ENCODE measurements at places on chromosomes 3 and 15. TPM values are rescaled to one million over a fixed set of nuclear protein-coding genes. Genes with fewer than 3 reads are reported as not detected.

Gene SIN3A
- 111 TPM for total RNA-seq

Gene NR1D2
- 4.1 TPM for total RNA-seq

Gene ZMYND10
- 2.4 TPM for total RNA-seq

Gene NGLY1
- total RNA-seq = 70.0 TPM

Gene GUCA1C
- not detected for total RNA-seq

Gene PLOD2
- 0.20 TPM for total RNA-seq

GRCh38 chr15:53869044-53869805 is 109.0 kb upstream of the UNC13C start:
- no peak for DNase-seq

DNA sequence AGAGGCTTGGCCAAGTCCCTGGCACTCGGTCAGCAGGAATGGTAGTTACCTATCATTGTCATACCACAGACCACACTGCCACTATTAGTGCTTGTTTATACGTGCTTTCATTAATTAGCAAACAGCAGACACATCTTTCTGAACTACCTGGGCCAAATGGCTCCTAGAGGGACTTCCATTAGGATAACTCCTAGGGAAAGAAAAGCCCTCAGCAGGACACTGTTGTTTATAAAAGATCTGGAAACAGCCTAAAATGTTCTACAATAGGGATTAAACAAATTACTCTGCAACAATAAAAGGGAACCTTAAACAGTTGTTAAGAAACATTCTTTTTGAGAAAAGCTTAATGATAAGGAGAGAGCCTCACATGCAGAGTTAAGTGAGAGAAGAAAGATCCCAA is 38.5 kb downstream of the ARHGEF3 start:
- DNase-seq = no peak

GRCh38 chr15:73956743-73957135 is 30.5 kb downstream of the LOXL1 start:
- DNase-seq = no peak

- no peak for DNase-seq
Observed at GRCh38 chr3:116716490-116716889, 6.9 kb downstream of the TUSC7 start.

DNA sequence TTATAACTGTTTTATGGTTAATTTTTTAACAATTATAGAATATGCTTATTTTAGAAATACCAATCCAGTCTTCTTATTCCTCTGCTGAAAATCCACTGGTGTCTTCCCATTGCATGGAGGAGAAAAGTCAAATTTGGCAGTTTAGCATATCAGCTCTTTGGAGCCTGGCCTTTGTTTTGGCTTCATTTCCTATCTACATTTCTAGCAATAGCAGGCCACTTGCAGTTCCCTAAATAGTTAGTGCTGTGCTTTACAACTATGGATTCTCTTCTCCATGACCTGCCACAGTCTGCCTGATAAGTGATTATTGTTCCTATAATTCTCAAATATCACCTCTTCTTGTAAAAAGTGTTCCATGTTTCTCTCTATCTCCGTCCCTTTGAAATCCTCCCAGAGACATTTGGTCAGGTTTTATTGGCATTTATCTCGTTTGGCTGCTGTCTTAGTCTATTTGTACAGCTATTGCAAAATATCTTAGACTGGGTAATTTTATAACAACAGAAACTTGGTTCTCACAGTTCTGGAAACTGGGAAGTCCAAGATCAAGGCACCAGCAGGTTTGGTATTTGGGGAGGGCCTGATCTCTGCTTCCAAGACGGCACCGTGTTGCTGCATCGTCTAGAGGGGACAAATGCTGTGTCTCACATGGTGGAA is 8.2 kb upstream of the SEC22A start:
- no peak for DNase-seq

DNA sequence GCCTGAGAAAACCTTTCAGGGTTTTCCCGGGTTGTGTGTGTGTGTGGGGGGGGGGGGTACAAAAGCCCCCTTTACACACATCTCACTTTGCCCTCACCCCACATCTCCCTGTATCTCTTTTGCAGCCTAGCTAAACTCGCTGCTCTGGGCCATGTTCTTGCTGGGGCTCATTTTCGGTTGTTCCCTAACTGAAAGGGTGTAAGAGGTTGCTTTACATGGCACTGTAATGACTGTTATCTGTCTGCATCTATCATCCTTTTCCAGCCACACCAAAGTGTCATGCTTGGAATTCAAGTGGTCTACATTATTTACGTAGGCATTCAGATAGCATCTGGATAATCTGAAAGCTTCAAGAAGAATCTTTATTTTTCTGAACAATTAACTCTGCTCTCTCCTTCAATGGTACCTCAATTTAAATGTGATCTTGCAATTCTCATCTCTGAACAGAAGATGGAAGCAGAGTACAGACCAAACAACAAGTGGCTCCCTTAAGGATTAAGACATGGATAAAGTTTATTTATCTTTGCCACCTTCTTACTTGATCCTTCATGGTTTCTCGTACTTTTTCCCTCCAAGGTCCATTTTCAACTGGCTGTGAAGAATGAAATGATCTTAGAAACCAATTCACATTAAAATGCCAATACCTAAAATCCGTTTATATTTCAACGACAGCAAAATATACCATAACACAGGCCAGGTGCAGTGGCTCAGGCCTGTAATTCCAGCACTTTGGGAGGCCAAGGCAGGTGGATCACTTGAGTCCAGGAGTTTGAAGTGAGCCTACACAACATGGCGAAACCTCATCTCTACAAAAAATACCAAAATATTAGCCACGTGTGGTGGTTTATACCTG is 34.9 kb downstream of the DCLK3 start:
- DNase-seq = no peak

DNA sequence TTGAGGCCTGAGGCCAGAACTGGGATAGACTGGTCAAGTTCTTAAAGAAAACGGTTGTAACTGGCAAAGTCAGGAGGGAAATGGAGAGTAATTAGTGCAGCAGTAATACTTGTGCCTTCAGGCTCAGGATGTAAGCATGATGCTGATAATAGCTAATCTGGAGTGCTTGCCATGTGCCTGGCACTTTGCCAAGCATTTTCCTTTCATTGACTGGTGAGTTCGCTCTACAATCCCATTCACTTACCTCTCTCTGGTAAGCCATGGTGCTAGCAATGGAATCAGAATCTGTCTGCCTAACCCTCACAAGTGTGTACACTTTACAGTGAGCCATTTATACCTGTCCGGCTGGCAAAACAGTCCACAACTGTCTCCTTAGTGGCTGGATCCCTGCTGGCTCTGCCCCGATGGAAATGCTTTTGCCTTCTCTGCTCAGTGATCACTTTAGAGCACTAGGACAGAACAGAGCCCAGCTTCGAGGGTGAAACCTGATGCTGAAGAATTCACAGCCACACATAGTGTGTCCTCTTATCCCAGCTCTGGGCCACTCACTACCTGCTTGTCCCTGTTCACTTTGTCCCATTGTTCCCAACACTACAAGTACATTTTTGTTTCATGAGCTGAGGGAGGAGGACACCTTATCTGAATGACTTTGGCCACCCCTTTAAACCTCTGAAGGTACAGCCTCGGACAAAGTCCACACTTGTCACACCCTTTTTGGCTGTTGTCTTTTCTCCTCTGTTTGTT is 10.3 kb downstream of the CHP1 start:
- DNase-seq = no peak

DNA sequence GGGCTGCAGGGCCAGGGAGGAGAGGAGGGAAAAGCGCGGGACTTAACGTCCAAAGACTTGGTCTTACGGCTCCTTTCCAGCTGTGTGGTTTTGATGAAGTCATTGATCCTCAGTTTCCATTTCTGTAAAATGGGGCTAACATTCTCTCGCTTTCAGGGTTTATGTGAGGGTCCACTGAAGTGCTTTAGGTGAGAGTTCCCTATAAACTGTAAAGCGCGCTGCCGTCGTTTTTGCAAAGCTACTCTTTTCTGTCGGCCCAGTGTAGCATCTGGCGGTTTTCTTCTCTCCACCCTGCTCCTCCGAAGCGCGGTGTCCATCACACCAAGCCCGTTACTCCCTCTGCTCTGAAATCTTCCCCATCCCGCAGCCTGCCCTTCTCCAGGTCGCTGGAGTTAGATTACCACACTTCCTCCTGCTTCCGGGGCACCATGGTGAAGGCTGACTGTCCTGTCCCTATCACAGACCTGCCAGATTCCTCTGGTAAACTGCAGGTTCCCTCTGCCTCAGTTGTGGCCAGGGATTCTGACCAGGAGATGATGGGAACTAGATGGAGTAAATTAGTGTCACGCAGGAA is 702 bp upstream of the DNAJC17 start:
- no peak for DNase-seq

DNA sequence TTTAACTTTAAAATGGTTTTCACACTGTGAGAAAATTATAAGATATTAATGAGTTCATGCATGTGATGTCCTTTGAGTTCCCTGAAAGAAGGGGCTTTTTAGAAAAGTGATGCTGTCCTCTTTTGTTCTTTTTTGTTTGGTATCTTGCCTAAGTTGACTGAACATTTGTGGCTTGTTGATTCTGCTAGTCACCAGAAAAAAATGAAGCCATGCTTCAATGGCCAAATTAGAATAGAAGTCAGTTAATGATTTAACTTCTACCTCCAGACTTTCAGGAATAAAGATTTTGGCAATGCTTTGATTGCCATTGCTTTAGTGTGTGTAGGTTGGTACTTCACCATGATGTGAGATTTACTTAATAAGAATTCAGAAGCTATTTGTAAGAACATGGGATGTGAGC is 260.6 kb upstream of the NECTIN3 start:
- DNase-seq = no peak

GRCh38 chr3:161602475-161602874 is 105.9 kb downstream of the OTOL1 start:
- no peak for DNase-seq

DNA sequence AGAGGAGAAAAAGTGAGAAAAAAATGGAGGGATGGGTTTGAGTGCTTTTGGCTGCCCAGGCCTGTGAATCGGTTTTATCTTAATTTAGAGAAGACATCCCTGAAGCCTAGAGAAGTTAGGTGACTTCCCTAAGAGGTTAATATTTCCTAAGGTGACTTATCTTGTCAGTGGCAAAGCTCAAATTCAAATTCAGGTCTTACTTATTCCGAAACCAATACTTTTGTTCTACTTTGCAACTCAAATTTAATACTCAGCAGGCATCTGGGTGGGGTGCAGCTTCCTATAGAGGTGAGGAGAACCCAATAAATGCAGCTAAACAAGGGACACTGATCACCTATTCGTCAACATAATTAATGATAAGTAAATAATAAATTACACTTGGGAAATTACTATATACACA is 54.9 kb upstream of the MYRIP start:
- no peak for DNase-seq

DNA sequence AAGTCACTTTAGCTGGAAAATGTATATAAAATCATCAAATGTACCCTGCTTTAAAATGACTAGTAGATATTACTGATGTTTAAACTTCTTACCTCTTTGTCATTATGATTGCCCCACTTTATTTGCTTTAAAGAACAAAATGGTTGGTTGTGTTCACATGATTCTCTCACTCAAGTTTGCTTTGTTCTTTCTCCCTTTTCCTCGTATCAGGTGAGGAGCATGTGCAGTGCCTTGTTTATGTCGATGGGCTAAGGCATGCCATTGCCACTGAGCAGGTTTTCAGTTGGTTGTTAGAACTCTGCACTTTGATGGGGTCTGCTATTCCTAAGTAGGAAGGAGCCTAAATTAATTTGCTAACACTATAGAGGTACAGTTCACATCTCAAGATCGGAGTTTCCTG is 5.3 kb downstream of the MAP2K5 start:
- no peak for DNase-seq

DNA sequence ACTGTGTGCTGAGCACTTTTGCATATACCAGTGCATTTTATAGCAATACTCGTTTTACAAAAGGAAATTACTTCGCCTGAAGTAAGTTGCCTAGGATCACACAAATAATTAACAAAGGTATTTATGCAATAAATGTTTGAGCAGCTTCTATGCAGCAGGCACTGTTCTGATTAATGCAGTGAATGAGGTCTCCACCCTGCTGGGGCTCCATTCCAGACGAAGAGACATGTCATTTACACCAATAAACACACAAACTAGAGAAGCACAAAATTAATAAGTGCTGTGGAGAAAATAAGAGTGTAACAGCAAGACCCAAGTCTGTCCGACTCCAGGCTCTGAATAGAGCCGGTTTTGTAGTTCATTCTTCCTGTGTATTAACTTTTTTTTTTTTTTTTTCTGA is 17.5 kb downstream of the NOX5 start:
- DNase-seq = no peak

- no peak for DNase-seq
Observed at GRCh38 chr3:144626835-144627234, 655.2 kb downstream of the DIPK2A start.

- no peak for DNase-seq
Observed at GRCh38 chr3:129994883-129995559, 20.5 kb downstream of the TRH start.

GRCh38 chr3:38232701-38233100 is 32.9 kb upstream of the SLC22A13 start:
- no peak for DNase-seq

DNA sequence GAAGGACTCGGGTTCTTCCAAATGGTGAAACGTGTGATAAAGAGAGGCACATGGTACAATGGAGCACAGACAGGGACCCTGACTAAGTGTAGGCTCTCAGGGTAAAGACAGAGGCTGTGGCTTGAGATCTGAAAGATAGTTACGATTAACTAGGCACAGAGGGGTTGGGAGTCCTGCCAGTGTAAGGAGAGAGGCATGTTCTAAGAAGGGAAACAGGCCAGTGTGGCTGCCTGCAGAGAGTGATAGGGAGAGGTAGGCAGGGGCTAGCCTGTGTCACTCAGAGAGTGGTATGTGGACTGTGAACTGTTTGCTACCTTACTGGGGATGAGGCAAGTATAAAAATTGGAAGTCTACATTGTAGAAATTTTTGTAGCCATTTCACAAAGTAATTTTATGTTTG is 109.5 kb downstream of the PEX5L start:
- no peak for DNase-seq

GRCh38 chr3:44795197-44795596 is 33.6 kb downstream of the KIF15 start:
- DNase-seq = no peak

- DNase-seq = peak; percentile 75
Observed at GRCh38 chr15:66472176-66472999, 25.2 kb downstream of the SNAPC5 start.

GRCh38 chr15:31483053-31483985 is 156.7 kb downstream of the KLF13 start:
- peak; percentile 79 for DNase-seq

DNA sequence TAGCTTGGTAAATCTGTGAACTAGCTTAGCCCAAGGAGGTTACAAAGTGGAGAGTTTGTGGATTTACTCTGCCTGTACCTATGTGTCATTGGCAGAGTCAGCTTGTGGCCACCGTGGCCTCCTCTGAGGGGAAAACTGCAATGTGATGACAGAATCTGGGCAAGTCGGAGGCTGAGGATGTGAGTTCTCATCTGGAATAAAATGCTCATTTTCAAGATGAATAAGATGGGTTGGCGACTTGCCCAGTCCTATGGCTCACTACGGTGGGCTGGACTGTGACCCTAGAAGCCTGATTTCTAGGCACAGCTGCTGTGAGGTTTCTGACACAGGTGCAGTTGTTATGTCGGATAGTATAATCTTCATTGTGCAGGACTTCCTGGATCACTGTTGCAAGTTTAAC is 83.7 kb downstream of the ETV5 start:
- peak; percentile 58 for DNase-seq
